ENCODE measurements at places on chromosomes 13 and 19.
A peak's percentile ranks its signal among the peaks of the same experiment; 100 is the strongest.

GRCh38 chr13:102440259-102440936, 38.5 kb upstream of the FGF14 start:
- no peak for DNase-seq

GRCh38 chr19:52963247-52963618, 552 bp upstream of the ZNF816 start:
- no peak for DNase-seq

GRCh38 chr19:55519451-55520311, 17.3 kb downstream of the SBK2 start:
- peak; percentile 85 for DNase-seq

DNA sequence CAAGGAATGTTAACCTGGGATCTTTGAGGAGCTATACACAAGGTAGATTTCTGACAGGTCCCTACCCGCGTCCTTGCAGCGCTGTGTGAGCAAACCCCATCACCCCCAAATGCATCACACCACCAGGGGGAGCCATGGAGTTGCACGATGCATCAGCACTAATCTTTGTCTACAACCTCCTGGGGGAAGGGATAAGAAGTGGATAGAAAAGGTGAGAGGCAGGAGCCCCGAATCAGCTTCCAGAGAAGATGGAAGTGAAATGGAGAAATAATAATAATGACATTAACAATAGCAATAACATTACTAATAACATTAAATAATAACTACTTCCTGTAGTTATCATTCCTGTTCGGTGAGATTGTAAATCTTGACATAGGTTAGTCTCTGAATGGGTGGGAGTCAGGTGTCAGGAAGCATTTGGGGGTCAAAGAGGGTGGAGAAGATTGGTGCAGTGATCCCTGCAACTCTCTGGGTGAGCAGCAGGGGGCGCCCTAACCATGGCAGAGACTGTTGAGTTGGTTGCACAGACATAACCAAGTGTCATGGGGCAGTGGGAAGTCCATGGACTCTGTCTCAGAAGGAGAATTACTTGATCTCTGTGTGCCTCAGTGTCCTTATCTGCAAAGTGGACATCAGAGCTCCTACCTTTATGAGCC, 16.5 kb downstream of the SIGLEC7 start:
- no peak for DNase-seq

- peak; percentile 57 for DNase-seq
Measured at GRCh38 chr13:110485604-110486003, 75.9 kb downstream of the RAB20 start.
